Heart left ventricle (tissue), 16 donors: ENCODE measurements at places on chromosomes 7 and 10. TPM values are rescaled to one million over a fixed set of nuclear protein-coding genes. Genes with fewer than 3 reads are reported as not detected.

DNA sequence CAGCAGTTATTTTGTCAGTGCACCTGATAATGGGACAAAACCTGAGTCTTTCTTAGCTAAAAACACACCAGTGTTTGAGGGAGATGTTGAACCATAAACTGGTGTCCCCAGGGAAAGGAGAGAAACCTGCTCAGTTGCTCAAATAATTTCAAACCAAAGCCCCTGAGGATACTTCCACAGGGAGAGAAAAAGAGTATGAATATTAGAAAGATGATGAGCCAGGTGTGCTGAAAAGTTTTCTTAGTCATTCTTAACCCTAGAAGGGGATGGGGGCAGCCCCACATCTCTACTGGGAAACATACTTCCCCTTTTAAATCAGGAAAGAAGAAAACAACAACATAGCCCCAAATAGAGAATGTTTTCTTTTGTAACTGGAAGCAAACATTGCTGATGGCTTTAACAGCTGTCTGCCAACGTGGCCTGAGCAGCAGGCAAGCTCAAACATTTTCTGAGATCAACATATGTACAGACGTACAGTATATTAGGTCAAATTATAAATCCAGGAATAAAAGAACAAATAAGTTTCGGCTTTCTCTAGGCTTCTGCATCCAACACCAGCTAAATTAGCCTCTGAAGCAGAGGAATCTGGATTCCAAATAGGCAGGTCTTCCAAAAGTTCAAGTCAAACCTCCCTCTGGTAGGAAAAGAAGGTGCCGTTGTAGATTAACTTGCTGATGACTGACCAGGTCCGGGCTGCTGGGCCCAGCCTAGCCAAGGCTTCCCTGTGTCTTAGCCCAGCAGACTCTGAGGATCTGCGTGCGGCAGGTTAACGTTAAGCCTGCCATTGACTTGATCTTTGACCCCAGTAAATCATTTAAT lies 30.5 kb upstream of the FBXW4 start:
- H3K27me3 ChIP-seq, result no peaks in the 10 kb centered on the region
- H3K36me3 ChIP-seq, result no peaks in the 10 kb centered on the region
- H3K27ac ChIP-seq, result no peak overlapping the region

- H3K27ac ChIP-seq, result no peak overlapping the region
- DNase-seq, result no peak
- no peaks in the 10 kb centered on the region for H3K27me3 ChIP-seq
- no peaks in the 10 kb centered on the region for H3K4me1 ChIP-seq
These were observed 48.4 kb upstream of the SEMA3C start for GRCh38 chr7:80967071-80967916.

DNA sequence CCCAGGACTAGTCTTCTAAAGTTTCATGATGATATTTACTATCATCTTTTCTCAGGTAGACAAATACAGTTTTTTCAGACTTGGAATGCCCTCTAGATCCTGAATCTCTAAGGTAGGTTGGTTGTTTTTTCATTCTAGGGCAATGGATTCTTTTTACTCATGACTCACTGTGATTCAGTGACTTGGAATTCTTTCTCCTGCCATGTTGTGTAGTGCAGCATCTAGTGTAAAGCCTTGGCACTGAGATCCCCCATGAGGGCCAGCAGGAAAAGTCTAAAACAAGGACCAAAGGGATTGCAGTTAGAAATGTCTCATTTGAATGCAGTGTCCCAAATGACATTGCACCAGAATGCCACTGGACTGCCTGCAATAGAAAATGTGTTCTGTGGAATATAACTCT lies 430.4 kb downstream of the NEBL start:
- no peaks in the 10 kb centered on the region for H3K36me3 ChIP-seq
- H3K4me3 ChIP-seq, result no peak overlapping the region
- H3K4me1 ChIP-seq, result no peaks in the 10 kb centered on the region
- DNase-seq, result no peak
- no peak overlapping the region for H3K27ac ChIP-seq

GRCh38 chr10:5632446-5632845 lies 33.9 kb downstream of the ASB13 start:
- no peaks in the 10 kb centered on the region for H3K27me3 ChIP-seq
- H3K36me3 ChIP-seq, result no peaks in the 10 kb centered on the region
- no peak for DNase-seq
- peaks cover 20% of the 10 kb centered on the region for H3K4me1 ChIP-seq
- H3K27ac ChIP-seq, result peak overlapping the region; percentile 4
- no peak overlapping the region for H3K4me3 ChIP-seq

- no peak overlapping the region for H3K27ac ChIP-seq
- DNase-seq, result no peak
- H3K4me3 ChIP-seq, result no peak overlapping the region
- H3K36me3 ChIP-seq, result no peaks in the 10 kb centered on the region
- H3K27me3 ChIP-seq, result no peaks in the 10 kb centered on the region
These were observed 9.2 kb upstream of the TEX36 start for GRCh38 chr10:125692196-125692595.

DNA sequence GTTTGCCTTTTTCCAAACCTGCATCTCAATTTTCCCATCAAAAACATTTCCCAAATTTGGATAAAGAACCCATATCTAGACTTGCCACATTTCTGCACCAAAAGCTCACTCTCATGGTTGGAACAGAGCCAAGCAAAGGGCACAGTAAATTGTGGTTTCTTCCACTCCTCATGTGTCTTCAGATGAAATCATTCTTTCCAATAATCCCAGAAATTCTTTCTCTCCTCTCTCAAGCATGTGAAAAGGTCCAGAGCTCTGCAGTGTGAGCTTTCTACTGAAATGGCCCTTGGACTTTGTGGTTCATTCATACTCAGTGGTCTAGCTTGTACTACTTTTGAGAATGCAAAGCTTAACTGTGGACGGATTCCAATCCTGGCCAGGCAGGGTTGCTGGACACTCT lies 19.8 kb downstream of the PRSS2 start:
- H3K4me1 ChIP-seq, result no peaks in the 10 kb centered on the region
- DNase-seq, result no peak
- H3K36me3 ChIP-seq, result no peaks in the 10 kb centered on the region

- peak overlapping the region; percentile 45 for H3K27ac ChIP-seq
- DNase-seq, result peak; percentile 81
- no peaks in the 10 kb centered on the region for H3K36me3 ChIP-seq
- H3K4me1 ChIP-seq, result peaks cover 2% of the 10 kb centered on the region
- H3K27me3 ChIP-seq, result no peaks in the 10 kb centered on the region
- no peak overlapping the region for H3K4me3 ChIP-seq
These were observed 1.8 kb downstream of the LRRC17 start for GRCh38 chr7:102914585-102914984.

- no peak overlapping the region for H3K27ac ChIP-seq
- DNase-seq, result no peak
- peaks cover 5% of the 10 kb centered on the region for H3K4me1 ChIP-seq
- no peaks in the 10 kb centered on the region for H3K36me3 ChIP-seq
These were observed 24.1 kb downstream of the SSMEM1 start for GRCh38 chr7:130231792-130232191.

DNA sequence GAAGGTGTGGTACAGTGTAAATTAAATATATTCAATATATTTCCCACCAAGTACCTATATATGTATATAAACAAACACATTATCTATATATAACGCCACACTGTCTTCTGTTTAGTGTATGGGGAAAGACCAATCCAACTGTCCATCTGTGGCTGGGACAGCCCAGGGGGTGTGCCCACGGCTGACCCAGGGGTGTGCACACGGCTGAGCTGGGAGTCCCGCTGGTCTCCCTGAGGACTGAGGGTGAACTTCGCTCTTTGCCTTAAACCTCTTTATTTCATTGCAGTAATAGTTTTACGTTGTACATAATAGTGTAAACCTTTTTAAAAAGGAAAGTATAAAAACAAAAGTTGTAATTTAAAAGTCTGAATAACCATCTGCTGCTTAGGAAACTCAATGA lies 6.3 kb downstream of the EN2 start:
- no peaks in the 10 kb centered on the region for H3K36me3 ChIP-seq
- H3K4me1 ChIP-seq, result peaks cover 23% of the 10 kb centered on the region
- no peak overlapping the region for H3K4me3 ChIP-seq
- no peak overlapping the region for H3K27ac ChIP-seq
- H3K27me3 ChIP-seq, result peaks cover 100% of the 10 kb centered on the region

DNA sequence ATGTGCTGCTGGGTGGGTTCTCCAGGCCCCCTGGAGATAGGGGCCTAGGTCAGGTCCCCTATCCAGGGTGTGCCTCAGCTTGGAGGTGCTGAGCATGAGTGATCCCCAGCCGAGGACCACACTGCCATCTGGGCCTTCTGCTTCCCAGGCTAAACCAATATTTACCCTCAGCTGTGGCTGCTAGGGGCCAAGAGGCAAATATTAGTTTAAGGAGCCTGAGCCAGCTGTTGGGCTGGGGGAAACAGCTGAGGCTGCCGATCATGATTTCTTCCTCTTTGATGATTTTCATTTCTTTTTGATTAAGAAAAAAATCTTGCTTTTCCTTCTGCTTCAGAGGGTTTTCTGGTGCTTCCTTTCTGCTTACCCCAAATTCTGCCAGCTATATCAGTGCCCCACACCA lies 83.4 kb downstream of the NEURL1 start:
- no peaks in the 10 kb centered on the region for H3K27me3 ChIP-seq
- no peak for DNase-seq
- H3K27ac ChIP-seq, result no peak overlapping the region
- H3K36me3 ChIP-seq, result no peaks in the 10 kb centered on the region
- H3K4me1 ChIP-seq, result peaks cover 4% of the 10 kb centered on the region

- DNase-seq, result no peak
- H3K27me3 ChIP-seq, result peaks cover 9% of the 10 kb centered on the region
- peaks cover 3% of the 10 kb centered on the region for H3K4me1 ChIP-seq
- no peaks in the 10 kb centered on the region for H3K36me3 ChIP-seq
- no peak overlapping the region for H3K4me3 ChIP-seq
These were observed 3.7 kb downstream of the OGDHL start for GRCh38 chr10:49758249-49758930.

DNA sequence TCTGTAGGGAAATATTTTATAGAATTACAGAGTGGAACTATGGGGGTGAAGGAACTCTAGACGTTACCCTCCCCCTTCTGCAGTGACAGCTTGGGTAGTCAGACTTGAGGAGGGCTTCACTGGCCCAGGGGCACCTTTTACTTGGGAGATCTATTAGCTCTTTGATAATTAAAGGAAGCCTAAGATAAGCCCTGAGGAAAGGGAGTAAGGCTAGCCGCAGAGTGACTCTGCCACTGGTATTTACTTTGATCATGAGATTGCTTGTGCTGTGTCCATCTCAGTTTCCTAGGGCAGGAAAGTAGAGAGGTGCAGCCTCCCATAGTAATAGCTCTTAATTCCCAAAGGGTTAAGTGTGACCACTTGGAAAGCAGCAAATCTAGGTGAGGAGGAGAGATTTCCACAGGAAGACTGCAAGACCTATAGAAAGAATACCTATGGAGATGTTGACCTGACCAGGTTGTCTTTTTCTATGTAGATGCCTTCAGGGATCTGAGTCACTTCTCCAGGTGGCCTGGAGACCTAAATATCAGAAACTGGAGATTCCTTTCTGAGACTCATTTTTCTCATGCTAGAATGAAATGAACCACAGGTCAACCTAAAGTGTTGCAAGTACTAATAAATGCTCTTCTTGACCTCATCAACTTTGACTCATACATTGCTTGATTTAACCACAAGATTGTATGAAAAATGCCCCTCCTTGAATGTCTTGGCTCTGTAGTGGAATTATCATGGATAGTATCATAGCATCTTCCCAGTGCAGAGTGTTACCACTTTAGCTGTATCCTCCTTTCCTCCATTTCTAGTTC lies 447.3 kb upstream of the GHITM start:
- H3K4me3 ChIP-seq, result no peak overlapping the region
- no peak for DNase-seq
- no peak overlapping the region for H3K27ac ChIP-seq
- H3K27me3 ChIP-seq, result no peaks in the 10 kb centered on the region
- H3K36me3 ChIP-seq, result no peaks in the 10 kb centered on the region
- H3K4me1 ChIP-seq, result no peaks in the 10 kb centered on the region

DNA sequence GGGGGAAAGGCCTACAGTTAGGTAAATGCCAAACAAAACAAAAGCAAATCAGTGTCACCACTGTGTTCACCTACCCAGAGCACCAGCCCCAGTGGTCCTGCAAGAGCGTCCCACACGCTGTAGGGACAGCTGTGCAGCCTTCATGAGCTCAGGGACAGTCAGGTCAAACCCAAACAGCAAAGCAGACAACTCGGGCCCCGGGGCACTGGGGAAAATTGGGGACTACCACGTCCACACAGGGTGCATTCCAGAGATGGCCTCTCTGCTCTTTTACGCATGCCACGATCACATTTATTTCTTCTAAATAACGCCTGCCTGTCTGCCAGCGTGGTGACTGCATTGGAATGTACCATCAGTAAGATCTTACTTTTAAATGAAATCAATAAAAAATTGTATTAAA lies 21.7 kb downstream of the EBF3 start:
- H3K4me1 ChIP-seq, result peaks cover 83% of the 10 kb centered on the region
- peak overlapping the region; percentile 65 for H3K27ac ChIP-seq
- H3K4me3 ChIP-seq, result no peak overlapping the region
- no peaks in the 10 kb centered on the region for H3K27me3 ChIP-seq
- DNase-seq, result no peak

- no peak overlapping the region for H3K27ac ChIP-seq
- H3K4me1 ChIP-seq, result no peaks in the 10 kb centered on the region
- no peak for DNase-seq
- no peak overlapping the region for H3K4me3 ChIP-seq
- H3K27me3 ChIP-seq, result no peaks in the 10 kb centered on the region
These were observed 56.7 kb downstream of the GPAM start for GRCh38 chr10:112126901-112127300.

GRCh38 chr10:20281579-20281978 lies 465.3 kb downstream of the PLXDC2 start:
- no peak overlapping the region for H3K4me3 ChIP-seq
- no peak for DNase-seq
- H3K4me1 ChIP-seq, result no peaks in the 10 kb centered on the region
- peaks cover 11% of the 10 kb centered on the region for H3K36me3 ChIP-seq

GRCh38 chr7:121966276-121966934 lies 93.4 kb downstream of the PTPRZ1 start:
- no peak overlapping the region for H3K4me3 ChIP-seq
- no peaks in the 10 kb centered on the region for H3K4me1 ChIP-seq
- no peaks in the 10 kb centered on the region for H3K36me3 ChIP-seq
- H3K27ac ChIP-seq, result no peak overlapping the region

DNA sequence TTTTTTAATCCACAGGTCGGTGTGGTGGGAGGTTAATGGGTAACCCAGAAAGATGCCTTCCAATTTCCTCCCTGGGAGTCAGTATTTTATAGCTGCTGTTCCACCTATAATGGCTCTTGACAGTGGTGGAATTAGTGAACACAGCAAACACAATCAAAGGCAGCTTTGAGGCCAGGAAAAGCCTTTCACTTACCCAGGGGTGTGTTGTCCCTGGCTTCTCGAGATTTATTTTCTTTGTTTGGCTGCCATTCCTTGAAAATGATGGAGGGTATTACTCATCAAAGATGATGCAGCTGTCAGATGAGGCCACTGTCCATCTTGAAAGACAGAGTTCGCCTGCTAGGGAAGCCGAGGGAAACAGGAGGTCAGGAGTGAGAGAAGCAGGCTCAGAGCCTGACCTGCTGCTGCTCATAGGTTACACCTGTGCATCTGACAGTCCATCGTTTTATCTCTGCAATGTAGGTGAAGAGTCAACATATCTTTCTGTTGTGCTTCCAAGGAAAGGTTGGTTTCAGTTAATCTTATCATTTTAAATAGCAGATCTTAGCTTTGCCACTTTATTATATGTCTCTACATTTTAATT lies 221.6 kb downstream of the XPNPEP1 start:
- no peaks in the 10 kb centered on the region for H3K4me1 ChIP-seq
- no peak overlapping the region for H3K27ac ChIP-seq
- H3K4me3 ChIP-seq, result no peak overlapping the region
- H3K27me3 ChIP-seq, result no peaks in the 10 kb centered on the region

POLL gene
- 21.6 TPM for total RNA-seq

MKX gene
- total RNA-seq, result not detected

GIMAP8 gene
- total RNA-seq, result 35.4 TPM

TNS3 gene
- 65.7 TPM for total RNA-seq

JCAD gene
- 29.7 TPM for total RNA-seq

CC2D2B gene
- 0.95 TPM for total RNA-seq

CCL24 gene
- not detected for total RNA-seq
